ENCODE measurements at places on chromosomes 2 and 18. TPM values are rescaled to one million over a fixed set of nuclear protein-coding genes. Genes with fewer than 3 reads are reported as not detected.

DNA sequence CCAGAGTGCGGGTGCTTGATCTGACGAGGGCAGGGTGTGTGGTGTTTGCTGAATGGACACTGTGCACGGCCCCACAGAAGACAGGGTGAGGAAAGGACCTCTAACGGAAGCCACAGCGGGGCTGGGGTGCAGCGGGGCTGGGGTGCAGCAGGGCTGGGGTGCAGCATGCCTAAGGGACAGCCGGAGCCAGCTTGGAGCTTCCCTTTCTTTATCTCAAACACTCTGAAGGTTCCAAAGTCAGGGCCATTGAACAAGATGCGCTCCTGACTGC is 35.0 kb downstream of the PXDN start:
- H3K4me3 ChIP-seq = no peak overlapping the region
- H3K27me3 ChIP-seq = no peaks in the 10 kb centered on the region
- H3K27ac ChIP-seq = no peak overlapping the region

DNA sequence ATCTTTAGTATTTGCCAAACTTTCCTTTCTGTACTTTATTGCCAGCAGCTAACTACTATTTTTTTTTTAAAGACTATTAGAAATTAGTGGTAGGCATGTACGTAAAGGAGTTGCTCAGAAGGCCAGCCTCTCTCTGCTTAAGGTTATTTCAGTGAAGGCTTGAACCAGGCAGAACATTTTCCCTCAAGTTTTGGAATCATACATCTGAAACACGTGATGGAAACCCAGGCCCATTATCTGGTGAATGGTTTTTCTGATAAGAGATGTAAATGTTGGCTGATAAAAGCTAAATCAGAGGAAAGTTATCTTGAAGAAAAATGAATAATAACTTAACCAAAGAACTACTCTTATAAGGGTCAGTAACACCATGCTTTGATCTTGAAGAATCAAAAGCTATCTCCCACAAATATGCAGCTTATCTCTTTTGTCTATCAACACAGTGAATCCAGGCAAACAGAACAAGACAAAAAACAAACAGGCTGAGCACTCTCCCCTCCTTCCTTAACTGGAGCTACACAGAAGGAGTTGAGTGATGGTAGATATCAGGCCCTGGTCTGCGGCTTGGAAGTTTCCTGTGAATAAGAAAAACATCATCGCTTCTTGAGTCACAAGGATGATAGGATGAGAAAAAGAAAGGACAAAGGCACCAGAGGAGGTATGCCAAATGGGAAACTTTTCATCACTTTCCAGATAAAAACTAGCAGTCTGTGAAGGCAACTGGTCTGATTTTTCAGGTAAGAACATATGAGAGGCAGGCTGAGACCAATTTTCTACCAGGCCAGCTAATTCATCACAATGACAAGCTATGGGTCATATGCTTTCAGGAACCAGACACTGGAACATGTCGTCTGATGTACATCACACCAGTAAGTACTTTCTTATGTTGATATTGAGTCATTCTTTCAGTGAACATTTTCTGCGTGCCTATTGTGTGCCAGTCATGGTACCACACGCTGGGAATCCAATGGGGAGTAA is 88.4 kb upstream of the STK17B start:
- H3K4me3 ChIP-seq = peak overlapping the region; percentile 84
- no peaks in the 10 kb centered on the region for H3K27me3 ChIP-seq
- peak overlapping the region; percentile 99 for H3K27ac ChIP-seq
- H3K4me1 ChIP-seq = peaks cover 82% of the 10 kb centered on the region
- peak; percentile 62 for DNase-seq

DNA sequence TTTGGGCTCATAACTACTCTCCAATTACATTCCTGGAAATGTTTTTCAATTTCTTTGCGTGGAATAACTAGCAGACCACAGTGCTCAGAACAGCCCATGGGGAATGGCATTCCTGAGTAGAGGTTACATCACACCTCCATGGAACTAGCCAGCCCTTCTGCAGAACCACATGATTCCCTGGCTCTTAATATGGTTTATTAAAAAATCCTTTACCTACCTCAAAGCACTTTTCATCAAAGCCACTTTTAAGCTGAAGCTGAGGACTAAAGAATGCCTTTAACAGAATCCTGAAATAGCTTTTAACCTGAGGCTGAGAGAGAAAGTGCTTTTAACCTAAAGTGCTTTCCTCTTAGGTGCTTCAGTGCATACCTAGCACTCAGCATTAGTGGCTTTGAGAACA is 376.3 kb downstream of the ARHGAP15 start:
- DNase-seq = no peak
- H3K27ac ChIP-seq = no peak overlapping the region
- H3K4me3 ChIP-seq = no peak overlapping the region

DNA sequence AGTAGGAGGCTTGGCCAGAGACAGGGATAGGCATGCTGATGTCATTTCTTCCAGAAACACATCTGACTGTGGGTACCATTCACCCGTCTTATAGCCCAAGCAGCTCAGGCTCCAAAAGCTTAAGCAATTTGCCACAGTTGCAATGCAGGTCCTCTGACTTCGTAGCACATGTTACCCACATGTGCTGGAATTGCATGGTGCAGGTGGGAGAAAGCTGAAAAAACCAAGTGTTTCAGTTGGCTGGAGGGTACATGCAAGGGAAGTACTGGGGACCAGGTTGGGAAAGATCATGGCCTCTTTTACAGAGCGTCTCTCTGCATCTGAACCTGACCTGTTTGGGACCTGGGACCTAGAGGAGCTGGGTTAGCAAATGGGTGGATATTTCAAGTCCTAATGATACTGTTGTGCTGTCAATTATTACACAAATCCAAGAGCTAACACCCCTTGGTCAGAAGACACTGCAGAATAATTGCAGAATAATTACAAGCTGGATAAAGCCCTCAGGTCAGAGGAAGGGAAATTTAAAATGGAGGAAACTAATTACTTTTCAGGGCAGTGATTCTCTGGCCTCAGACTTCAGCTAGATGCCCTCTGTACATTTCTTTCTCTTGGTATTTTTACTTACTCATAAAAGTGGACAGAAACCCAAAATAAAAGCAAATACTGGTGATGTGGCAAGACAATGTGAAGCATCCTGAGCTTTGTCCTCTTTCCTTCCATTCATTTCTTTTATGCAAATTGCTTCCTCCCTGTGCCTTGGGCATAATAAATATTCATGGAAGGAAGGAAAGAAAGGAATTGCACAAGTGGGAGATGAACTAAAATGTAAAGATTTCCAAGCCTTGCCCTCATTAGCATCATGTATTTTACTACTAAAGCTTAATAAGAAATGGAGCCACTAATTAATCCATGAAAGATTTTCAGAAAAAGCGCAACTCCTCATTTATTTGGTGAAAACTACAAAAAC is 45.6 kb upstream of the TTC39C start:
- no peak overlapping the region for H3K27ac ChIP-seq
- no peak overlapping the region for H3K4me3 ChIP-seq
- H3K36me3 ChIP-seq = no peaks in the 10 kb centered on the region
- no peaks in the 10 kb centered on the region for H3K27me3 ChIP-seq

DNA sequence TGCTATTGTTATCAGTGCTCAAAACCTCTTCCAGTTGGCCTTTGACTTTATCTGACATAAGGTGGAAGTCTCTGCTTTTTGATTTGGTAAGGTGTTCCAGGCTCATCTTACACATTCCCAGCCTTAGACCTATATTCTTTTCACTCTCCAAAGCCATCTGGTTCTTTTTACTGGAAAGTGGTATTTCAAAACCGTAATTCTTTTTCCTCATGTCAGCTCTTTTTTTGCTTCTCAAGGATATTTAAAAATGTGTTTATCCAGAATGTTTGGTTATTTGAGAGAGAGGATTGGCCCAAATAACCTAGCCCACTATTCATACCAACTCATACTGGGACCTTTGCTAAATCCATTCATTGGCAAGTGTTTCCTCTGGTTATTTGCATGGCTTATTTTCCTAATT is 411.2 kb upstream of the PIK3C3 start:
- no peaks in the 10 kb centered on the region for H3K4me1 ChIP-seq
- no peaks in the 10 kb centered on the region for H3K27me3 ChIP-seq
- no peaks in the 10 kb centered on the region for H3K36me3 ChIP-seq
- H3K4me3 ChIP-seq = no peak overlapping the region

GRCh38 chr2:23385748-23386338 is 864 bp downstream of the KLHL29 start:
- H3K27ac ChIP-seq = no peak overlapping the region
- DNase-seq = peak; percentile 16
- peak overlapping the region; percentile 87 for H3K4me3 ChIP-seq

- H3K27me3 ChIP-seq = no peaks in the 10 kb centered on the region
- H3K4me1 ChIP-seq = no peaks in the 10 kb centered on the region
- no peaks in the 10 kb centered on the region for H3K36me3 ChIP-seq
- H3K27ac ChIP-seq = no peak overlapping the region
Observed at GRCh38 chr2:217868911-217869334, 133.9 kb downstream of the TNS1 start.

The EPB41L3 gene
- total RNA-seq = 3.4 TPM

The FN1 gene
- total RNA-seq = 1.2 TPM

The ACVR1 gene
- 28.3 TPM for total RNA-seq

The REEP1 gene
- total RNA-seq = 0.38 TPM

The DSG1 gene
- not detected for total RNA-seq
